ENCODE measurements at places on chromosomes 2 and 18.

DNA sequence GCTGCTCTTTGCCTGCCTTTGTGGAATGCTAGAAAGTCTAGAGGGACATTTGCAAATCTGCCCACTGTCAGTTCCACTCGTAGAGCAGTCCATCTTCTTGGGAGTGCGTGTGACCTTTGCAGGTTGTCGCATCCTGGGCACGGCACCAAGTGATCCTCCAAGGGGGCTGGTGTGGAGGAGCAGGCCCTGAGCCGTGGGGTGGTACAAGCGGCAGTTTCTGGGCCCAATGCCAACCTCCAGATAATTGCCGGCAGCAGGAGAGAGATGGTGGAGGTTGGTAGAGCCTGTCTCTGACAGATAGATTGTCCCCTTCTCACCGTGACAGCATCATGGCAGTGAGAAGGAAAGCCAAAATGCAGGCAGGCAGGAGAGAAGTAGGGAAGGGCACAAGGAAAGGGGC, 150.7 kb upstream of the SLC14A2 start:
- DNase-seq: no peak

DNA sequence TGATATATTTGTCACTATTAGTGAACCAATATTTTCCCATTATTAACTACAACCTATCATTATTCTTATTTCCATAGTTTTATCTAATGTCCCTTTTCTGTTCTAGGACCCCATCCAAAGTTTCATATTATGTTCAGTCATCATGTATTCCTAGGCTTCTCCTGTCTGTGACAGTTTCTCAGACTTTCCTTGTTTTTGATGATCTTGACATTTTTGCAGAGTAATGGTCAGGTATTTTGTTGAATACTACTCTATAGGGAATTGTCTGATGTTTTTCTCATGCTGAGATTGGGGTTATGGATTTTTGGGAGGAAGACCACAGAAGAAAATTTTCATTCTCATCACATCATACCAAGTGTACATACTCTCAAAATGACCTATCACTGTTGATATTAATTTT, 684.6 kb downstream of the PLCL1 start:
- no peak for DNase-seq

DNA sequence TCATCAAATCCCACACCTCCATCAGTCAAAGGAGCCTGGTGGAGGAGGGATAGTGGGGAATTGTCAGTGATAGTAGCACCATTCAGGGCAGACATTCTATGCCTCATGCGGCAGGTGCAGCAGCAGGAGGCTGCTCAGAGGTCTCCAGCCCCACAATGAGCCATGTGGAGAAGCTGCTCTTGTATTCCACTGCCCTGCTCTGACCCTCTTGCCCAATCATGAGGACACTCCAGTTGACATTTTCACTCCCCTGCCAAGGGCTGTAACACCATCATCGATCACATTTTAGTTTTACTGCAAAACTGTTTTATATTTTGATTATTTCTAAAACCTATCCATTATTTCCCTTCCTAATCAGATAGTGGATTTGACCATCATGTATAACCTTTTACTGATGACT, 487.6 kb upstream of the KLHL29 start:
- no peak for DNase-seq

- DNase-seq: no peak
Observed at GRCh38 chr2:69227716-69228115, 159.3 kb downstream of the GFPT1 start.

GRCh38 chr18:66676699-66677098, 72.8 kb upstream of the CDH19 start:
- DNase-seq: no peak

- DNase-seq: no peak
Observed at GRCh38 chr18:78770823-78771139, 208.8 kb upstream of the SALL3 start.

GRCh38 chr2:46142546-46143428, 154.4 kb upstream of the EPAS1 start:
- no peak for DNase-seq

- no peak for DNase-seq
Observed at GRCh38 chr2:101041413-101041812, 39.3 kb downstream of the RPL31 start.

DNA sequence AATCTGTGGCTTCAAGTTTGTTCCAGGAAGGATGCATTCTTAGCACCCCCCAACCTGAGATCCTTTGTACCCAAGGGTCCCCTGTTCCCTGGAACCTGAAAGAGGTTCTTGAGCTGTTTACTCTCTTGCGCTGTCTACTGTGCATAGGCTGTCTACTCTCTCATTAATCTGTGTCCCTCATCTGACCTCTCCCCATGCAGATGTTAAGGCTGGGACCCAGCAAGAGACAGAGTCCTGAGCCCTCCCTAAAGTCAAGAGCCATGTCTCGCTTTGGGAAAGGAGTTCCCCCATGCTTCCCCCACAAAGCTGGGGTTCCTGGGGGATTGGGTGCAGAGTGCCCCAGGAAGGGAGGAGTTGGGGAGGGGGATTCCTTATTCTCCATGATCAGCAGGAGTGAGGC, 312.9 kb downstream of the CYP26B1 start:
- no peak for DNase-seq

DNA sequence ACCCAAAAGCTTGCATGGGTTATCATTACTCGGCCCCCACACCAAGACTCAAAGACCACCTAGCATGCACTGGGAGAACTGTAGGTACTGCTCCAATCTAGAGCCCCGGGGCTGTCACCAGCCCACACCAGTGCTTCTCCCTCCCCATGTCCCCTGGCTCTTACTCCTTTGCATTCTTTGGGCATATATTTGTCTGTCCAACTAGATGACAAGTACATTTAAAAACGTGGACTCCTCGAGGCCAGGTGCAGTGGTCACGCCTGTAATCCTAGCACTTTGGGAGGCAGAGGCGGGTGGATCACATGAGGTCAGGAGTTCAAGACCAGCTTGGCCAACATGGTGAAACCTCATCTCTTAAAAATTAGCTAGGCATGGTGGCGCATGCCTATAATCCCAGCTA, 7.8 kb downstream of the AFG3L2 start:
- DNase-seq: no peak

- DNase-seq: no peak
Observed at GRCh38 chr2:94987074-94988020, 38.2 kb upstream of the MAL start.

GRCh38 chr2:121925466-121925865, 170.0 kb downstream of the TSN start:
- DNase-seq: no peak

- no peak for DNase-seq
Observed at GRCh38 chr2:28414583-28414982, 21.9 kb downstream of the FOSL2 start.

DNA sequence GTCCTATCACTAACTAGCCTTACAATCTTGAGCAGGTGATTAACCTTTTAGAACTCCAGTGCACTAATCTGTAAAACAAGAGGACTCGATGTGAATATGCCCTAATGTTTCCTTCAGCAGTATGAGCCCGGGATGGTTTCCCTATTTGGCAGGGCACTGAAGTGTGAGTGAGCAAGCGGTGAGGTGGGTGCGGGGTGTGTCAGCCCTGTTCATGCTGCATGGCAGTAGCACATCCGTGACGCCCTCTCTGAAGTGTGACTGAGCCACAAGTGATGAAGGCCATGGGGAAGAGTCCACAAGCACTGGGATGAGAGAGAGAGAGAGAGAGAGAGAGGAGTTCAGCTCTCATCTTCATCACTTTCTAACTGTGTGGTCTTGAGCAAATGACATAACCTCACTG, 168.7 kb downstream of the SETBP1 start:
- no peak for DNase-seq

DNA sequence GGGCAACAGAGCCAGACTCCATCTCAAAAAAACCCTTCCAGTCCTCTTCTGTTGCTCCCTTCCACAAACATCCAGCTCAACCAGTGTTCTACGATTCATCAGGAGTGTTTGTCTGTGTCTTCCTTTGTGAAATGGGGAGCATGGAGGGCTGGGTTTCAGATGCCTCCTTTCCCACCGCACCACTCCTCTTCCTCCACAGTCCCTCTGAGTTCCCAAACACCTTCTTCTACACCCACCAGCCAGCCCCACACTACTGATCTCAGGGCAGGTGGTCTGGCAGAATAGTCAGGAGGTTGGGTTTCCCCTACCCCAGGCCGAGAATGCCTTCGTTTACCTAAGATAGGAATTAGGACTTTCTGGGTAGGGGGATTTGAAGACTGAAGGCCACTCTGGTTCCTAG, 36.9 kb downstream of the NGEF start:
- no peak for DNase-seq

GRCh38 chr2:6694555-6694954, 171.2 kb downstream of the CMPK2 start:
- no peak for DNase-seq

DNA sequence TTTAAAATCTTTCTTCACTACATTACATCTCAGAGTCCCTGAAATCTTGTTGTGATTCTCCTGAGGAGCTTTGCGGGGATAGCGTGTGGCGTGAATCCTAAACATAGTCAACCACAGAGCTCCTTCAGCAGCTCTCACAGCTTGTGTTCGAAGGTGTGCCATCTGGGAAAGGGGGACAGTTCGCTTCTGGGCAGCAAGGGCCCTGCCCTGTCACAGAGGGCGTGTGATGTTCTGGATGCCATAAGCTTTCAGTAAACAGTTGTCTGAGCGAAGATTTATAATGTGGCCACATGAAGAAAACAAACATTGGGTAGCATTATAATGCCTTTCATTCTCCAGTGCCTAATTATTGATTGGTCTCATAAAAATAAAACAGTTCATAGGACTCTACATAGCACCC, 172.5 kb downstream of the MYO1B start:
- no peak for DNase-seq

- DNase-seq: no peak
Observed at GRCh38 chr18:74935434-74935833, 273.5 kb downstream of the PTGR3 start.

- DNase-seq: no peak
Observed at GRCh38 chr18:10518595-10519255, 7.1 kb upstream of the NAPG start.

DNA sequence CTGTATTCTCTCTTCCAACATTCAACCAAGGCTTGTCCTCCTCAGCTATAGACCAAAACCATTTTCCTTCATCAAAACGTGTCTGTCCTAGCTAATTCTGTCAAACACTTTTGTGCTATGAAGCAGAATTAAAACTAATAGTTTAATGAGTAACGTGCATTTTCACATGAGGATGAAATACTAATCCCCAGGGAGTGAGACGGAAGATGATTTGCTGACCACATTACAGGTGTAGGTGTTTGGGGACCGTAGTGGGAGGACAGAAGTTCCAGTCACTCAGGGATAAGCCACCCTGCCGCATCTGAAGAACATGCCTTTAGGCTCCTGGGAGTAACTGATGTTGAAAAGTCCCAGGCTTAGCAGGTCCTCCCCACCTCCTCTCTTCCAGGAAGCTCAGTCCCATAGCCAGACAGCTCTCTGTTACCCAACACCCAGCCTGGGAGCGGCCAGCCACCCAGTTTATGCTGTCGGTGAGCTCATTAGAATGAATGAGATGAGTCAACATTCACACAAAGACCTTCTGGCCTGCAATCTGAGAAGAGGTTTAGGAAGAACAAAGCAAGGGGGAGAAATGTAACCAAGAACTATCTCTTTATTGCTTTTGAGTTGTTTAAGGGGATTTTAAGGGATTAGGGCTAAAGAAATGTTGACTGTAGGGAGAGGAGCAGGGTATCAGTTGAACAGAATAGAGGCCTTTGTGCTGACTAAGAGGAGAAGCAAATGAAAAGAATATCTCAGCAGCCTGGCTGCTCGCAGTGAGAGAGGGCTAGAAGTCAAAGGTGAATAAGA, 122.5 kb downstream of the FOXI3 start:
- no peak for DNase-seq

- no peak for DNase-seq
Observed at GRCh38 chr2:207296265-207296948, 130.7 kb upstream of the KLF7 start.

DNA sequence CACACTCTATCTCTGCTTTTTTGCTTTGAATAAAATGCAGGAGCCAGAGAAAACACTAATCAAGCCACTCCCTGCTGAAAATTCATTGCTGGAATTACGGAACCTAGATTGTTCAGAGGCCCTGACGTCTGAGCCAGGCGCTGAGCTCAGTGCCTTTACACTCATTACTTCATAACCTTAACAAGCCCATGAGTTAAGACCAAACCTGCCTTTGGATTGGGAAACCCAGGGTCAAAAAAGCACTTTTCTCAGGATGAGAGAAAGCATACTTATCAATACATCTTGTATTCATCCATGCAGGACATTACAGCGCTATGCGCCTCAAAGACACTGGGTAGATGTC, 762 bp downstream of the INO80C start:
- DNase-seq: no peak

- no peak for DNase-seq
Observed at GRCh38 chr2:205596581-205596980, 85.7 kb upstream of the NRP2 start.

- no peak for DNase-seq
Observed at GRCh38 chr18:48345596-48345995, 63.6 kb downstream of the ZBTB7C start.

DNA sequence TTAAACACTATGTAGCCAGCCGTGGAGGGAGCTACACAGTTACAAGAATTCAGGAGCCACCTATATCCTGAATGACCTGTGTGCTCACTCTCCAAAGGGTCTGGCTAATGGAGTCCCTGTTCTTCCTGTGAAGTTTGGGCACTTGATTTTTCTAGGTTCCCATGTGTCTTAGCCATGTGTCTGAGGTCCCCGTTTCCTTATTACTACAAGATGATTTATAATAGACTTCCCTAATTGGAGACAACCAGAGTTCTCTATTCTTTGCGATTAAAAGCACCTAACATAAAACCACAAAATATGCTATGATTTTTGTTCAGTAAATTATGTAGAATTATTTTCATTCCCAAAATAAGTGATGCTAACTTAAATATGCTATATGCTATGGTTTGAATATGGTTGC, 83.4 kb downstream of the PDK1 start:
- DNase-seq: no peak

GRCh38 chr2:12284037-12284436, 432.7 kb upstream of the TRIB2 start:
- DNase-seq: no peak

DNA sequence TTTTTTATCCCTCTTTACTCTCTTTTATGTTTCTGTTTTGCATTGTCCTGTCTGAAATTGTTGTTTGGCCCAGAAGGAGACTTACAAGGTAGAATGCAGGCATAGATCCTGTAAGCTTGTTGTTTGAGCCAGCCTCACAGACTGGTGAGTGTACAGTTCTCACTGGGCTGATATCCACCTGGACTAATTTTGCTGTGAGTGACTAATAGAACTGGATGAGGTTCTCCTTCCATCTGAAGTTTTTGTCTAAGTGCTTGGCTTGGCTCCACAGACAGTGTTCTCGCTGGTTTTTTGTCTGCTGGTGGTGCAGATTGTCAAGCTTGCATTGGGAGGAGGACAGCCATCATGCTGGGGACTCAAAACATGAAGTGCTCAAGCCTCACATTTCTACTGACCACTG, 495.7 kb downstream of the TSN start:
- DNase-seq: no peak
